Esophagus squamous epithelium (tissue), 5 donors: ENCODE measurements at places on chromosomes 5 and 9. TPM values are rescaled to one million over a fixed set of nuclear protein-coding genes. Genes with fewer than 3 reads are reported as not detected.

- H3K27me3 ChIP-seq, result no peaks in the 10 kb centered on the region
- no peak overlapping the region for H3K4me3 ChIP-seq
- no peak overlapping the region for H3K27ac ChIP-seq
- no peaks in the 10 kb centered on the region for H3K36me3 ChIP-seq
- peaks cover 16% of the 10 kb centered on the region for H3K4me1 ChIP-seq
These were observed 3.5 kb downstream of the NFX1 start for GRCh38 chr9:33293782-33294181.

DNA sequence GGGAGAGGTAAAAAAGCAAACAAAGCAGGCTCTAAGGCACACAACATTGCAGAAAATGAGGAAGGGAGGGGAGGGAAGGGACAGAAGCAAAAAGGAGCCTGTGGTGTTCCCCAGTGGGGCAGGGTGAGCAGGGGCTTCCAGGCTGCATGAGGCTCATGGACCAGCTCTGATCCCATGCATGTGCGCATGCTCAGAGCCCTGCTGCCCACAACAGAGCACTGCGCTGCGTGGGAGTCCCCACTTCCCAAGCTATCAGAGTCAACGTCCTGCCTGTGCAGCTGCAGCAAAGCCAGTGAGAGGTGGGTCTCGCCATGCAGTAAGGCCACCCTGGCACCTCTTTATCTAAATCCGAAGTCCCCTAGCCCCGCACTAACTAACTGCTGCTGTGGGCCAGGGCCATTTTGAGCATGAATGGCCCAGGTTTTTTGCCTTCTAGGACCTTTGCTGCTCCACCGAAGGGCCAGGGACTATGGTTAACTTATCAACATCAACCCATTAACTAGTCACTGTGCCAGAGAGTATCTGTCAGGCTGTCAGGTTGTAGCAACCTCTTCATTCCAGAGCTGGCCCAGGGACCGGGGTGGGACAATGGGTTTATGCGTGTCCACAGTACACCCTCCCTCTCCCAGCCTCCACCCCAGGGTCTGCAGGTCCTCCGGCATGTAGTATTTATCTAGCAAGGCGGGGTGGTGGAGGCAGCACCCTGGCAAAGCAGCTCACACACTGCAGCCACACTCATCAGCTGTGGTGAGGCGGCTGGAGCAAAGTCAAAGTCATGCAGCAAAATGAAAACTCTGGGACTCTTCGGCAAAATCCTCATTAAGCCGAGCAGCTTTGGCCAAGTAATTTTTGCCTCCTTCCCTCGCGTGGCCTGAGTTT, 123.6 kb downstream of the SAXO1 start:
- H3K27me3 ChIP-seq, result no peaks in the 10 kb centered on the region
- DNase-seq, result no peak
- no peak overlapping the region for H3K4me3 ChIP-seq
- H3K4me1 ChIP-seq, result peaks cover 14% of the 10 kb centered on the region
- no peaks in the 10 kb centered on the region for H3K36me3 ChIP-seq
- H3K27ac ChIP-seq, result no peak overlapping the region

GRCh38 chr5:80206282-80206681, 49.6 kb downstream of the SERINC5 start:
- peaks cover 2% of the 10 kb centered on the region for H3K36me3 ChIP-seq
- H3K4me3 ChIP-seq, result no peak overlapping the region
- no peaks in the 10 kb centered on the region for H3K4me1 ChIP-seq
- DNase-seq, result no peak
- no peaks in the 10 kb centered on the region for H3K27me3 ChIP-seq

- no peak for DNase-seq
- H3K27me3 ChIP-seq, result no peaks in the 10 kb centered on the region
- no peak overlapping the region for H3K4me3 ChIP-seq
- no peaks in the 10 kb centered on the region for H3K4me1 ChIP-seq
These were observed 19.3 kb upstream of the ATOSB start for GRCh38 chr9:35134920-35135319.

DNA sequence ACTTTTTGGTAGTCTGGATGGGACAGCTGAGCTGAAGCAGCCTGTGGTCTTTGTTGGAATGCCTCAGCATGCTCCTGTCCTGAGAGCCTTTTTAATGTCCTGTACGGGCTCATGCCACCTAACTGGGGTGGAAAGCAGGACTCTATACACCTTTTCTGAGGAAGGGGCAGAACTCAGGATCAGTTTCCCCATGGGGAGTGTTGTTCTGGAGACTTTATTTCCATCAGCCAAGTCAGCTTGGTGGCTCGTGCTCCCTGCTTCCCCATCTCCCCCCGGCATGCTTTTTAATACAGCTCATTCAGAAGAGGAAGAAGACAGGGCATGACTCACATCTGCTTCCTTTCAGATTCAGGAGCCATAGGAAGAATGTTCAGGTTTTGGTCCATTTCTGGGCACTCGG, 5.1 kb upstream of the SEPTIN8 start:
- no peak for DNase-seq
- H3K27me3 ChIP-seq, result no peaks in the 10 kb centered on the region
- no peak overlapping the region for H3K27ac ChIP-seq
- H3K36me3 ChIP-seq, result no peaks in the 10 kb centered on the region
- H3K4me3 ChIP-seq, result no peak overlapping the region
- peaks cover 10% of the 10 kb centered on the region for H3K4me1 ChIP-seq

GRCh38 chr5:24428345-24428744, 216.4 kb downstream of the CDH10 start:
- H3K27me3 ChIP-seq, result no peaks in the 10 kb centered on the region
- no peaks in the 10 kb centered on the region for H3K4me1 ChIP-seq
- no peaks in the 10 kb centered on the region for H3K36me3 ChIP-seq
- H3K4me3 ChIP-seq, result no peak overlapping the region
- H3K27ac ChIP-seq, result no peak overlapping the region

The PTGES gene
- total RNA-seq, result 11.3 TPM

The SLCO6A1 gene
- total RNA-seq, result not detected

DNA sequence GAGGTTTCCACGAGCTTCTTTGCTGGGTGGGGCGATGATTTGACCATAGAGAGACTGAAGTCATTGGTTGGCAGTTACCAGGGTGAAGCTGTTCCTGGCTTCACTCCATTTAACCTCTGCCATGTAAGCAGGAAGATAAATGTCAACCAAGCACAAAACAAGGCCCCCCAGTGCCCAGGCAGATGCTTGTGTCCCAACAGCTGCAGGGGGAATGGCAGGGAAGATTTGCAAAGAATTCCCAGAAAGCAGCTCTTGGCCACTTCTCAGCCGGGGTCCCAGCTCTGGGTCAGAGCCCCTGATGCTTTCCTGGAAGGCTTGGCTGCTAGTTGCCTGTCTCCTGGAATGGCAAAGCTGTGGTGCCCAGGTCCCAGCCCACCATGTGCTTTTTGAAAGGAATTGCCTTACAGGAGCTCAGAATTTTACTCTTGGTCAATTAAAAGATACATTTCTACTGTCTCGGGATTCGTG, 383.4 kb downstream of the ENC1 start:
- no peak overlapping the region for H3K4me3 ChIP-seq
- peaks cover 4% of the 10 kb centered on the region for H3K4me1 ChIP-seq
- H3K36me3 ChIP-seq, result no peaks in the 10 kb centered on the region
- no peak for DNase-seq
- no peaks in the 10 kb centered on the region for H3K27me3 ChIP-seq

The ORM2 gene
- not detected for total RNA-seq

The TRIP13 gene
- total RNA-seq, result 17.7 TPM

- DNase-seq, result no peak
- no peaks in the 10 kb centered on the region for H3K27me3 ChIP-seq
- H3K36me3 ChIP-seq, result no peaks in the 10 kb centered on the region
- H3K4me3 ChIP-seq, result no peak overlapping the region
- peaks cover 14% of the 10 kb centered on the region for H3K4me1 ChIP-seq
- no peak overlapping the region for H3K27ac ChIP-seq
These were observed 91.3 kb downstream of the ZNF618 start for GRCh38 chr9:113967380-113967779.

GRCh38 chr5:159908591-159908940, 7.7 kb upstream of the ADRA1B start:
- peaks cover 13% of the 10 kb centered on the region for H3K27me3 ChIP-seq
- H3K27ac ChIP-seq, result no peak overlapping the region
- no peaks in the 10 kb centered on the region for H3K36me3 ChIP-seq
- peaks cover 52% of the 10 kb centered on the region for H3K4me1 ChIP-seq
- no peak for DNase-seq

- no peaks in the 10 kb centered on the region for H3K27me3 ChIP-seq
- DNase-seq, result no peak
- no peak overlapping the region for H3K4me3 ChIP-seq
- no peaks in the 10 kb centered on the region for H3K4me1 ChIP-seq
- H3K36me3 ChIP-seq, result no peaks in the 10 kb centered on the region
- H3K27ac ChIP-seq, result no peak overlapping the region
These were observed 131.6 kb upstream of the SLC24A2 start for GRCh38 chr9:19920401-19920800.

DNA sequence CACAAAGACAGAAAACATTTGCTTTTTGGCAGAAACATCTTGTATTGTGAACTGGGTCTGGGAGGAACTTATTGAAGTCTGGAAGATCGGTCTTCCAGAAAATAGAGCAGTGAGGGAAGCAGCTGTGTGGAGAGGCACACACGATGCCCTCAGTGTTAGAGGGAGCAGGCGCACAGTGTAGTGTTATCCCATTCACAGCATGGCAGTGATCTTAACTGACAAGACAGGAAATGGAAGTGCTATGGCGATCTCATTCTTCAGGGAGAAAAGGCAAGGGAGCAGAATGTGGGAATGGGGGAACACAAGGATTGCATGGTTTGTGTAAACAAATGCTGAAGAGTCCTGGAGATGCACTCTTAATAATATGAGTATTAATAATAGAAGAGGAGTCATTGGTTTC, 161.0 kb downstream of the PBX3 start:
- H3K27ac ChIP-seq, result no peak overlapping the region
- H3K27me3 ChIP-seq, result no peaks in the 10 kb centered on the region
- H3K4me3 ChIP-seq, result no peak overlapping the region
- no peak for DNase-seq

The RNF145 gene
- 70.3 TPM for total RNA-seq

The RELL2 gene
- 10.4 TPM for total RNA-seq

- no peak overlapping the region for H3K4me3 ChIP-seq
- H3K36me3 ChIP-seq, result no peaks in the 10 kb centered on the region
- no peak overlapping the region for H3K27ac ChIP-seq
- H3K4me1 ChIP-seq, result peaks cover 63% of the 10 kb centered on the region
- no peaks in the 10 kb centered on the region for H3K27me3 ChIP-seq
These were observed 5.7 kb downstream of the PAM start for GRCh38 chr5:102760815-102761214.

GRCh38 chr5:169161022-169161680, 139.8 kb downstream of the SLIT3 start:
- H3K27me3 ChIP-seq, result no peaks in the 10 kb centered on the region
- H3K4me1 ChIP-seq, result peaks cover 41% of the 10 kb centered on the region
- H3K27ac ChIP-seq, result peak overlapping the region; percentile 45
- H3K4me3 ChIP-seq, result no peak overlapping the region
- H3K36me3 ChIP-seq, result no peaks in the 10 kb centered on the region

DNA sequence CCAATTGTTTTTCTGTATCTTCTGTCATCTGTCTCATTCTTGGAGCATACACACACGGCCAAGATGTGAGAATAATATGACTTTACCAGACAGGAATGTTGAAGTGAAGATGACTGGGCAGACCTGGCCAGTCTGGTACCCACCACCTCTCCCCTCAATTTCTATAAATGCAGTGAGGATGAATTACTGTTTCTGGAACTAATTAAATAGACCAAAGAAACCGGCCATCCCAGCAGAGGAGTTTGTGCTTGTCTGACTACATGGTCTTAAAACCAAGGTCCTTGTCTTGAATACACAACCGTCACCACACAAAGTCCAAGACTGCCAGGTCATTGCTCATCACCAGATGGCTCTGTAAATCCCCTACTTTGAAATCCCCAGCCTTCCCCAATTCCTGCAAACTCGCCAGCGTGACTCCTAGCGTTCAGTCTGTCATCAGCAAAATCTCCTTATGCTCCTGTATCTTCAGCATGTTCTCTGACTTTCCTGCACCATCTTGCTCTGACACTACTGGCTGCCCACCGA, 147.2 kb downstream of the PDE4D start:
- no peak for DNase-seq
- H3K27ac ChIP-seq, result peak overlapping the region; percentile 90
- no peak overlapping the region for H3K4me3 ChIP-seq
- H3K4me1 ChIP-seq, result peaks cover 8% of the 10 kb centered on the region

GRCh38 chr5:108763222-108763916, 15.7 kb downstream of the FER start:
- no peak overlapping the region for H3K27ac ChIP-seq
- no peaks in the 10 kb centered on the region for H3K27me3 ChIP-seq
- no peaks in the 10 kb centered on the region for H3K36me3 ChIP-seq
- no peak for DNase-seq
- no peak overlapping the region for H3K4me3 ChIP-seq
- H3K4me1 ChIP-seq, result peaks cover 20% of the 10 kb centered on the region

- peak overlapping the region; percentile 85 for H3K27ac ChIP-seq
- H3K36me3 ChIP-seq, result no peaks in the 10 kb centered on the region
- no peak overlapping the region for H3K4me3 ChIP-seq
- DNase-seq, result no peak
- peaks cover 37% of the 10 kb centered on the region for H3K4me1 ChIP-seq
- H3K27me3 ChIP-seq, result no peaks in the 10 kb centered on the region
These were observed 68.0 kb downstream of the UNC13B start for GRCh38 chr9:35229779-35230143.
